ENCODE measurements at places on chromosomes 11 and 22.

DNA sequence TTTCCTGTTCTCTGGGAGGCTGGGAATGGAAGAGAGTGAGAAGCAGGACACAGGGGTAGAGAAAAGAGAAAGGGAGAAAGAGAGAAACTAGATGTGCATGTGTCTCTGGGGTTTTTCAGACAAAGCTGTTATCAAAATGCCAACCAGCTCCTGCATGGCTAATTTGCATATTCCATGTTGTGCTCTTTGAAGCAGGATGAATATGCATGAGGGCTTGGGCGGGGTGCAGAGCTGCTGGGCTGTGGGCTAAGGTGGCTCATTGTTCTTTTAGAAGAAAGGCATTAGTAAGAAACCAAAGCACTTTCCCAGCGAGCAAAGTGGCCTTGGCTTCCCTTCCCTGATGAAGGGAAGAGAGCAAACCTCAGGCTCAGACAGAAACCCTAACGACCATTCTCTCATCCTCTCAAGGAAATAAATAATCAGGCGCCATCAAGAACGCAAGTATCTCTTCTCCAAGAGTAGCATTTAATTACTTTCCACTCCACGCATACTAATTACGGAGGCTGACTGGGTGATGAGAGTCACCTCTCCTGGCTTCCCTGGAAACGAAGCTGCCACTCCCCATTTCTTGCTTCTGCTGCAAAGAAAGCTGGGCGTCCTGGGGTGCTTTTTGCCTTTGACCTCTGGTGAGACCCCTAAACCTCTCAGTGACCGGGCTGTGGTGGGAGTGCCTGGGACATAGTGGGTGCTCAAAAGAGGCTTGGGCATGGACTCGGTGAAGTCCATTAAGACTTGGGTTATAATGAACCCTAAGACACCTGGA lies 54.2 kb downstream of the FEZ1 start:
- DNase-seq, result no peak

- DNase-seq, result no peak
Measured at GRCh38 chr22:31829505-31829904, 75.7 kb downstream of the DEPDC5 start.

DNA sequence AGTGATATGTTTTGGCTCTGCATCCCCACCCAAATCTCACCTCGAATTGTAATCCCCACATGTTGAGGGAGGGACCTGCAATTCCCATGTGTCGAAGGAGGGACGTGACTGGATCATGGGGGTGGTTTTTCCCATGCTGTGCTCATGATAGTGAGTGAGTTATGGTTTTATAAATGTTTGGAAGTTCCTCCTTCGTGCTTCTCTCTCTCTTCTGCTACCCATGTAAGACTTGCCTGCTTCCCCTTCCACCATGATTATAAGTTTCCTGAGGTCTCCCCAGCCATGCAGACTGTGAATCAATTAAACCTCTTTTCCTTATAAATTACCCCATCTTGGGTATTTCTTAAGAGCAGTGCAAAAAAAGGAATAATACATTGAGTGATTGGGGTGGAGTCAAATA lies 7.3 kb upstream of the CEP295 start:
- DNase-seq, result no peak

DNA sequence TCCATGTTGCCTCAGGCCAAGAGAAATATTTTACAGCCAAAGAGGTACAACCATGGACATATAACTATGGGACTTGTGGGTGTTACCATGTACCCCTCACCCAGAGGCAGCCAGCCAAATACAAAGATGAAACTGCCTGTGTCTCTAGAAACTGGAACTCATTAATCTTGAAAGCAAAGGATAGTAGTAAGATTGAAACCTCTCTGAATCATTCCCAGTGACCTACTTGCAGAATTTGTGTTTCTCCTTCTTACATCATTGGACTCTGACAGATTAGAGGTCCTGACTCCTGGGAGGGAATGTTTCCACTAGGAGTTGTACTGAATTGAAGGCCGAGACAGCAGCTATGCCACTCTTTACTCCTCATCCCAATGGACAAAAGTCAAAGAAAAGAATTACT lies 257.4 kb upstream of the UBASH3B start:
- no peak for DNase-seq

DNA sequence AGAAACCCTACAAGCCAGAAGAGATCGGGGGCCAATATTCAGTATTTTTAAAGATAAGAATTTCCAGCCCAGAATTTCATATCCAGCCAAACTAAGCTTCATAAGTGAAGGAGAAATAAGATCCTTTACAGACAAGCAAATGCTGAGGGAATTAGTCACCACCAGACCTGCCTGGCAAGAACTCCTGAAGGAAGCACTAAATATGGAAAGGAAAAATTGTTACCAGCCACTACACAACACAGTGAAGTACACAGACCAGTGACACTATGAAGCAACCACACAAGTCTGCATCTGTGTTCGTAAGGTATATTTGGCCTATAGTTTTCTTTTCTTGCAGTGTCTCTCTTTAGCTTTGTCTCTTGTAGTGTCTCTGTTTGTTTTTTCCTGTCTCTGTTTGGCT lies 29.0 kb downstream of the TMEM225 start:
- no peak for DNase-seq

DNA sequence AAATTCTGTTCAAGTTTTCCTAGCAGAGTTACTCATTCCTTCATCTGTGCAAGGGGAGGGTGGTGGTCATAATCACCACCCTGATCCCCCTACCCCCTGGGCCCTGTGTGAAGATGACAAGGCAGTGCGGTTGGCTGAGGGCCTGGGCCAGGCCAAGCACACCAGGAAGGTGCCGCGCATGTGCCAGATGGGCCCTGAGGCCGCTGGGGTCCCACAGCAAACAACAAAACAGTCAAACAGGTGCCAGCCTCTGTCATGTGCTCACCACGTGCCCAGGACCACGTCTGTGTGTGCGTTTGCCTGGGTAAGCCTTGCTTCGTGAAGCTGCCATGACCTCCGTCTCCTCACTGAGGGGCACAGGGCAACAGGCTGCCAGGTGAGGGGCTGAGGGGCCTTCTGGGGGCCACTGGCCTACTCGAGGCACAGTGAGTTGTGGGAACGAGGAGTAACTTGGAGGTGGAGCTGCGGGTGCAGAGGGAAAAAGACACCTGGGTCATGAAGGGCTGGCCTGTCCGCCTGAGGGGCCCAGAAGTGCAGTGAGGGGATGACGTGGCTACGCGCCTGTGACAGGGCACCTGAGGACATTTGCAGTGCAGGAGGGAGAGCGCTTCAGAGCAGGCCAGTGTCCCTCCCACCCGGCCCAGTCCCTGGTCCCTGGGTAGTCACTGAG lies 25.8 kb downstream of the RSPH14 start:
- no peak for DNase-seq

GRCh38 chr11:73334384-73335203 lies 26.5 kb downstream of the ARHGEF17 start:
- DNase-seq, result no peak

DNA sequence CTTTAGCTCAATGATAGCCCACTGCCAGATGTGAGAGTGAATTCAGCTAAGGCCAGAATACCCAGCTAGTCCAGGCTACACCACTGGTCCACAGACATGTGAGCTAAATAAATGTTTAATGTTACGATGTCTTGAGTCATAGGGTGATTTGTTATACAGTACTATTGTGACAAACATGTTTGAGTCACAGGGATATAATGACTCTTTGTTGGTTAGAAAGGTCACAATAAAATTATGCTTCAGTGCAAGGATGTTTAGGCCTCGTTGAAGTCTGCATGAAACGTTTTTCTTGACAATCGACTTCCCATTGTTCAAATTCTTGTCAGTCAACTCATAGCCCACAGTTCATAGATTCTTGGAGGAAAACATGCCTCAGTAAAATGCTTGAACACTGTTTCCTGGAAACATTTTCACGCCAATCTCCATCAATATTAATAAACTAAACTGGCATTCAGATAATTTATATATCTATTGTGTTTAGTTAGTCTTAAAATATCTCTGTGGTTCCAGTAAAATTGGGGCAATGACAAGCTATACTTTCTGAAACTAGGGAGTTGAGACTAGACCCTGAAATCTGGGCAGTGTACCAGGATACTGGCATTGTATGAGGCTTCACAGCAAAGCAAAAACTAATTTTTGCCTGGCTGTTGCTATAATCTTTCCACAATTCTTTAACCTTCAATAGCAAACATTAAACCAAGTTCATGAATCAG lies 650.8 kb upstream of the KIRREL3 start:
- DNase-seq, result no peak

All from right kidney (tissue), 9 donors.